ENCODE measurements at places on chromosomes 6 and 20. TPM values are rescaled to one million over a fixed set of nuclear protein-coding genes. Genes with fewer than 3 reads are reported as not detected.

The TTBK1 gene
- not detected for total RNA-seq

The TRIM15 gene
- 2.2 TPM for total RNA-seq

The C6orf163 gene
- 1.1 TPM for total RNA-seq

The ADAM33 gene
- not detected for total RNA-seq

The LHFPL5 gene
- not detected for total RNA-seq

The NRSN1 gene
- total RNA-seq: not detected

The MAFB gene
- total RNA-seq: not detected

The PXT1 gene
- 0.29 TPM for total RNA-seq

The MPIG6B gene
- not detected for total RNA-seq

The PHACTR1 gene
- total RNA-seq: not detected

The TCF19 gene
- 72.0 TPM for total RNA-seq

The HLA-DQB1 gene
- 6.2 TPM for total RNA-seq

The B3GALT4 gene
- 4.4 TPM for total RNA-seq

The TINAG gene
- total RNA-seq: not detected

The WFDC12 gene
- not detected for total RNA-seq

The UST gene
- total RNA-seq: 0.74 TPM

The PRR18 gene
- total RNA-seq: not detected

The SYNDIG1 gene
- total RNA-seq: not detected

The EYS gene
- total RNA-seq: not detected

The ZNF391 gene
- 3.3 TPM for total RNA-seq

The CALHM5 gene
- not detected for total RNA-seq

The BEND6 gene
- not detected for total RNA-seq

The PPT2 gene
- 14.8 TPM for total RNA-seq

The RXRB gene
- total RNA-seq: 50.6 TPM

The LY86 gene
- 1.8 TPM for total RNA-seq

The PDE10A gene
- not detected for total RNA-seq

The HLA-A gene
- 1,515 TPM for total RNA-seq

The SLA2 gene
- 44.1 TPM for total RNA-seq
